Stimulated activated CD8-positive, alpha-beta memory T cell treated with anti-CD3 and anti-CD28 coated beads, Interleukin-4, amount 100 ng/mL, for 1 hour (primary cell): ENCODE measurements at places on chromosomes 5 and 9.

GRCh38 chr9:11457825-11458790 lies 845.3 kb upstream of the PTPRD start:
- no peak for DNase-seq

- no peak for DNase-seq
These were observed 28.8 kb downstream of the CNTFR start for GRCh38 chr9:34560599-34561214.

DNA sequence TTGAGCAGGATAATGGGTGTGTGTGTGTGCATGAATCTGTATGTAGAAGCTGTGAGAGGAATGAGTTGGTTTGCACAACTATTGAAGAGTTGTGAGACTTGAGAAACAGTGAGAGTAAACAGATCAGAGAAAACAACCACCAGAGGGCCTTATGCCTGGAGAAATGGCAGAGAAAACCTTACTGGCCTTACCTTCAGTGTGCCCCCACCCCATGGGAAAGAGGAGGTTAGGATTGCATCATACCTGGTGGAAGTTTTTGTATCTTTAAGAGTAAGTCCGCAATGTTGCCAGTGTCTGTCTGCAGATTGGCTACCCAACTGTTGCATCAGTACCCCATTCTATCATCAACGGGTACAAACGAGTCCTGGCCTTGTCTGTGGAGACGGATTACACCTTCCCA lies 1909.4 kb upstream of the WWC1 start:
- DNase-seq = no peak

- no peak for DNase-seq
These were observed 36.4 kb downstream of the PARP8 start for GRCh38 chr5:50702615-50703366.

DNA sequence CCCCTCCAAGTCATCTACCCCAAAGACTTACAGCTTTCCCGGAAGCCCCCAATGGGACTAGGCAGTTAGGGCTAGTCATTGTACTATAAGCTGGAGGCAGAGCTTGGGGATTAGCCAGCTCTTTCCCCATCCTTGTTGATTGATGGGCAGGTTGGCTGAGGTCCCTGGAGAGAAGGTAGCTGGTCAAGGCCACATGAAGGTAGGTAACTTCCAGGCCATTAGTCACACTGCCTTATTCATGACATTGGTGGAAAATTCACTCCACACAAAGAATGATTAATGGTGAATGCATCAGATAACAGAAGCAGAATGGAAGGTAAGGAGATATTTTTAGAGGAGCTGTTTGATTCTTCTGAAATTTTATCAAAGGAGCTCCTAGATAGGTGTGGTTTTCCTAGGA lies 49.5 kb upstream of the TGFBR1 start:
- no peak for DNase-seq

DNA sequence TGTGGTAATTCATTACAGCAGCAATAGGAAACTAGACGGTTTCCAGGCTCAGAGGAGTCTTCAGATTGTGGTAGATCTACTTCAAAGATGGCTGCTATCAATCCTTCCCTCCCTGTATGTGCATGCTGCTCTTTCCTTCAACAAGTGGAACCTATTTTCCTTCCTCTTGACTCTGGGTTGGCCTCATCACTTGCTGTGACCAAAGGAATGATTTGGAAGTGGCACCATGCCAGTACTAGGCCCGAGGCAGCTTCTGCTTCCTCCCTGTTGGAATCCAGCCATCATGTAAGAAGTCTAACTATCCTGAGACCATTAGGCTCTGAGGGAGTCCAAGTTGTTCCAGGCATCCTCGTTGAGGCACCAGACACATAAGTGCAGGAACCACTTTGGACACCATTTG lies 46.5 kb upstream of the MCTP1 start:
- DNase-seq = no peak
